ENCODE measurements at places on chromosomes 16 and 17. TPM values are rescaled to one million over a fixed set of nuclear protein-coding genes. Genes with fewer than 3 reads are reported as not detected.
A peak's percentile ranks its signal among the peaks of the same experiment; 100 is the strongest.

The RILP gene
- total RNA-seq: 12.0 TPM

The EVPLL gene
- total RNA-seq: not detected

- no peak for DNase-seq
Observed at GRCh38 chr16:47646914-47647313, 185.8 kb downstream of the PHKB start.

DNA sequence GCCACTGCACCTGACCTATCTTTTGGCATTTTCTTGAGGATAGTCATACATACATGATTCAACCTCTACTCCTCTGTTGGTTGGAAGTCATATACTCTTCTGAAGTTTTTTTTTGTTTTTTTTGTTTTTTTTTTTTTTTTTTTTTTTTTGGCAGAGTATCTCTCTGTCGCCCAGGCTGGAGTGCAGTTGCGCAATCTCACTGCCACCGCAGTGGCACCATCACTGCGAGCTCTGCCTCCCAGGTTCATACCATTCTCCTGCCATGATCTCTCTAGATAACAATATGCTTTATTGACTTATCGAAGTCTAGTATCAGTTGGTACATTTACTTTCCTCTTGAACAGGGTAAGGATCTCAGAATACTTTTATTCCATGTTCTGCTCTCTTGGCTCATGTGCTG, 224.2 kb upstream of the WSCD1 start:
- no peak for DNase-seq

The MYH3 gene
- total RNA-seq: 0.34 TPM

DNA sequence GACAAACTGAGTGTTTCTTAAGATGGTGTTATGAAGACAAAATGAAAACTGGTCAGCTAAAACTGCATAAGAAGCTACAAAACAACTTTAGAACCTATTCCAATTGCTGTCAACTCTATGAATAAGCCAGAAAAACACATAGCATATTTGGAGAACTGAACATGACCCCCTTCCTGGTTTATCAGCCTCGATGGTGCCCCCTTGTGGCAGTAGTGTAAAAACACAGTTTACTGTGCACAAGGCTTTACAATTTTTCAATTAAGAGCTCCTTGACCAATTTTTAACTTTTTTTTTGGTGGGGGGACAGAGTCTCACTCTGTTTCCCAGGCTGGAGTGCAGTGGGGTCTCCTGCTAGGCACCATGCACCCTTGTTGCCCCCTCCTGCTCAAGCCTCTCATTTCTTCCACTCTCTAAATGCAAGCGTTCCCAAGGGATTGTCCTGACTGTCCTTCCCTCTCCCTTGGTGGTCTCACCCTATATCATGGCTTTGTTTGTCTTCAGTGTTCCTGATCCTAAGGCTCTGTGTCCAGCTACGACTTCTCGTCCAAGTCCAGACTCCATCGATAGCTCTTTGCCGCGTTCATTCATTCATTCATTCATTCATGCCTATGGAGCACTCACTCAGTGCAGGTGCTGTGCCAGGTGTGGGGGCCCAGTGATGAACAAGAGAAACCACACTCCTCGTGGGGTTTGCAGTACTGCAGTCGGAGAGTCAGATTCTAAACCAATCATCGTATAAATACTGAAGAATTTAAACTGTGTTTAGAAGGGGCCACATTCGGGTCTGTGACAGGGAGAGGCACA, 7.5 kb downstream of the EIF1 start:
- peak; percentile 83 for DNase-seq

DNA sequence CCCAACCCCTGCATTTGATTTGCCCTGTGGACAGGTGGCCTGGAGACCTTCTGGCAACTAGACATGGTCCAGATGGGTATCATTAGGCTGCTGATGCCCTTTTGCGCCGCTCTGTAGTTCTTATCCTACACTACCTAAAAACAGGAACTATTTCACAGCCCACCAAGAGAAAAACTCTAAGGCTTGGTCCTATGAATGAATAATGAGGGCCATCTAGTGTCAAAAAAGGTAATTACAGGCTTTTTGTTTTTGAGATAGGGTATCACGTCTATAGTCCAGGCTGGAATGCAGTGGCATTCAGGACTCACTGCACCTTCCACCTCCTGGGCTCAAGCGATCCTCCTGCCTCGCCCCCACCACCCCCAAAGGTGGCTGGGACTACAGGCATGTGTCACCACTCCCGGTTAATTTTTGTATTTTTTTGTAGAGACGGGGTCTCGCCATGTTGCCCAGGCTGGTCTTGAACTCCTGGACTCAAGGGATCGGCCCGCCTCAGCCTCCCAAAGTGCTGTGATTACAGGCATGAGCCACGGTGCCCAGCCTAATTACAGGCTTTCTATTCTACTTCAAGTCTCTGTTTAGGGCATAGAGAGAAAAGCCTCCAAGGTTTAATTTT, 20.9 kb downstream of the COIL start:
- DNase-seq: peak; percentile 88

GRCh38 chr16:70568601-70569237, 45.1 kb downstream of the SF3B3 start:
- no peak for DNase-seq

DNA sequence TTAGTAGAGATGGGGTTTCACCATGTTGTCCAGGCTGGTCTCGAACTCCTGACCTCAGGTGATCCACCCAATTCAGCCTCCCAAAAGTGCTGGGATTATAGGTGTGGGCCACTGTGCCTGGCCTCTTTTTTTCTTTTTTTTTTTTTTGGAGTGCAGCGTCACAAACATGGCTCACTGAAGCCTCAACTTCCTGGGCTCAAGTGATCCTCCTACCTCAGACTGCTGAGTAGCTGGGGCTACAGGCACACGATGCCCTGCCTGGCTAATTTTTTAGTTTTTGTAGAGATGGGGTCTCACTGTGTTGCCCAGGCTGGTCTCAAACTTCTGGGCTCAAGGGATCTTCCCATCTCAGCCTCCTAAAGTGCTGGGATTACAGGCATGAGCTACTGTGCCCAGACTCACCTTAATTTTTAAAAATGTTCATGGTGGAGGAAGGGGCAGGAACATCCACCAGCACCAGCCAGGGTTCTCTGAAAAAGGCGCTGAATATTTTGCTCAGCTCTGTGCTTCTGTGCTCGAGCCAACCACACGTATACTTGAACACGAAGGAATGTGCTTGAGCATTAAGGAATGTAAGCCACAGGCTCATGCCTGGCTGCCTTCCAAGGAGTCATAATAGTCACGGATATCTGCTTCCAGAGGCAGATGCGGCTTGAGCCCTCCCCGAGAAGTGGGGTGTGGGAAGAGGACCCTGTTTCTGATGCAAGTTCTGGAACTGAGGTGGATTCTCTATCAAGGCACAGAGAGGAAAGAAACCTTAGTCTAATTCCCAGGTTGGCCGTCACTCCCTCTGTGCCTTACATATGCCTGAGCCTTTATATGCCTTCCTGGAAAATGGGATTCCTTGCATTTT, 65.5 kb upstream of the CREBBP start:
- DNase-seq: peak; percentile 91

DNA sequence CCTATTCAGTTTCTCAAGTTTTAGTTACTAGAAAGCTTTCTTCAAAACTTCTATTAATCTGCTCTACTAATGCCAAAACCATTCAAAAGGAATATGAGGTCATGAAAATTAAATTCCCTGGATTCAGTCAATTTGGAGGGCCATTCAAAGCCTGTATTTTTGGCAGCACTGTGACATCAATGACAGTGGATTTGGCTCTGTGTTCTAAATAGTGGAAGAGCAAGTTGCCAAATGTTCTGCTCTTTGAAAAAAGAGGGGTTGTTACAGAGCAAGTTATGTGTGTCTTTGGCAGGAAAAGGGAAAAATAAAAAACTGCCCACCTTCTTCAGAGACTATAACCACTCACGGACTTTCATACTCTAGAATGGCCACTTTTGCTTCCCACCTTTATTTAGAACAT, 3.2 kb upstream of the C16orf46 start:
- no peak for DNase-seq

The TMEM114 gene
- total RNA-seq: not detected

GRCh38 chr16:83802135-83802534, 5.6 kb upstream of the HSBP1 start:
- peak; percentile 85 for DNase-seq

GRCh38 chr16:78300469-78300868, 201.0 kb downstream of the WWOX start:
- DNase-seq: no peak

DNA sequence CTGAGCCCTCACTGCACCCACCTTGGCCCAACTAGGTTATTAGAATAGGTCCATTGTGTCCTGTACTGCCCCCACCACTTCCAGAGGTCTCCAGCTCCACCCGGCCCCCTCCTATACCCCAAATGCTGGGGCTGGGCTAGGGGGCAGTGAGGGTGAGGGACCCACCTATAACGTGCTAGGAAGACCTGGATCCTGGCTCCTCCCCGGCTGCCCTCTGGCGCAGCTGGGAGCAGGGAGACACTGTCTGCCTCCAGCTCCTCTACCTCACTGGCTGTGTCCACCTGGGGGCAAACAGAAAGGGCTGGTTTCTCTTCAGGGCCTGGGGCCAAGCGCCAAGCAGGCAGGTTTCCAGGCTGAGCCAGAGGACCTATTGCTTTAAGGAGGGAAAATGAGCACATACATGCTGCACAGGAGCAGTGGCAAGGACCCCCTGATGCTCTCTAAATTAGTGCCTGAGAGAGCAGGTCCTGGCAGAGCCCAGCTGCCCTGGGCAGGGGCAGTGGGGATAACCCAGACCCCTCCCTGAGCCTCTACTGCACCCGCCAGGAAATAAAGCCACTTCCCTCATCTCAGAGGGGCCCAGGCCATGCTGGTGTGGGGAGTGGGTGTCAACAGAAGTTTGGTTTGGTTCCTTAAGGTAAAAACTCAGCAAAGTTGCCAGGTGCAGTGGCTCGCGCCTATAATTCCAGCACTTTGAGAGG, 12.2 kb downstream of the TSPOAP1 start:
- DNase-seq: no peak

The FTO gene
- total RNA-seq: 113 TPM

DNA sequence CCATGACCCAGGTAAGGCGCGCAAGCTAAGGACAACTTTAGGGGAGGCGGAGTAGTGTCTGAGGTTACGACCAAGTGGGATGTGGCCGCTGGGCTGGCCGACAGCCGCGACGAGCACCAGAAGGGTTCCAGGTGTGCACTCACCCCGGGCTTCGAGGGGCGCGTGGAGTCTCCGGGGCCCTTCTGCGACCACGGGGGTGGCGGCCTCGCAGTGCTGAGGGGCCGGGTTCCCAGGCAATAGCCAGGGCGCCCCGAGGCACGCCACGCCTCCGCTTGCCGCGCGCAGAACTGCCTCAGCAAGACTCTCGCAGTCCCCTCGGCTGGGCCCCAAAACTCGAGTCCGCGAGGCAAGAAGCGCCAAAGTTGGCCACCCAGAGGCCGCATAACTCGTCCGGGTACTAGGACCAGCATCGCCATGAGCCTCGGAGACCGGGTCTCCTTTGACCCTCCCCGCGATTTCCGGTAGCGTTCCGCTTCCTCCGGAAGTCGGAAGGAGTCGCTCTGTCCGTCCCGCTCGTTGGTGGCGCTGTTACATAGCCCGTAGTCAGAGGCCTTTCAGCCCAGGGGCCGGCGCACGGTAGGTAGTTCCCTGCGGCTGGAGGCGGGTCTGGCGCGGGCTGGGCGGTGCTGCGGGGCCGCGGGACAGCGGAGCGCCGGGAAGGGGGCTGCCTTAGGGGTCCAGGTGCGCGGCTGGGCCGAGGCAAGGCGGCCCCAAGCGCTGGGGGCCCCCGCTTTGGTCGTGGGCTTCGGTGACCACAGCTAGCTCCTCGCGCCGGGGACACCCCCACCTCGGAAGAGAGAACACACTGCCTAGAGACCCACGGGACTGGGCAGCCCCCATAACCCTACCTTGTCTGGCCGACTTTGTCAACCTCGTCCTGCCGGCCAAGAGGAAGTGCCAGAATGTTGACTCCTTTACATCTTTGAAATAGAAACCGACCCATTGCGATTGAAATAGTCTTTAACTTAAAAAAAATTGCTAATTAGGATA, at the start of the genes ADPRM and SCO1:
Gene ADPRM (plus strand): TSS at position 503 of the 990 bp plus-strand sequence. CDS start 7,333 bp downstream, outside the sequence.
Gene SCO1 (minus strand): TSS at position 442 of the 990 bp plus-strand sequence. CDS start 26 bp downstream, at position 416.
- peak; percentile 95 for DNase-seq
